ENCODE measurements at places on chromosomes 16 and 17.

DNA sequence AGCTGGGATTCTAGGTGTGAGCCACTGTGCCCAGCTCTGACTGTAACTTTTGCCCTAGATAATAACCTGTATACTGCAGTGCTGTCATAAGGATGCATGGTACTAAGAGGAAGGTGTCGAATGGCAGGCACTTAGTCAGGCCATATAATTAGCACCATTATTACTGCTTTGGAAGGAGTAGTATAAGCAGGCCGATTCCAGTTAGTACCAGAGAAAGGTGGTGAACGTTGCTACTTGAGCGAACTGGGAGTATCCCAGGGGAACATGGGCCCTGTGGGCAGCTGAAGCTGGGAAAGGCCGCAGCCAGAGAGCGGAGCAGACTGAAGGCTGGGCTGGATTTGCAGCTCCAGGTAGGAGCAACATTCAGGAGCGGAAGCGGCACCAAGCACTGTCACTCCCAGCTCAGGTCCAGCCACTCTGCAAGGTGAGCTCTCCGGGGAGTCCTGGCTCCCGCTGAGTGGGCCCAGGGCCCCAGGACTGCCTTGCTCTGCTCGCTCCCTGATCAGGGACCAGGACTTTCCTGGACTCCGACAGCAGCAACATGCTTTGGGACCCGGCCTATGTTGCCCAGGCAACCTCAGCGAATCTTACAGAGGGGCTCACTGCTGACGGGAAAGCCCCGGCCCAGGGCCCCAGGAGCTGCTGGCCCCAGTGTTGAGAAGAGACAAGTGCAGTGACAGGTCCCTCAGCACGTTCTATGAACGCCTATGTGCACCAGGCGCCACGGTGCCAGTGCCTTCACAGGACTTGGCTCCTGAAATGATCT, 28.6 kb downstream of the C16orf74 start:
- no peak for DNase-seq

DNA sequence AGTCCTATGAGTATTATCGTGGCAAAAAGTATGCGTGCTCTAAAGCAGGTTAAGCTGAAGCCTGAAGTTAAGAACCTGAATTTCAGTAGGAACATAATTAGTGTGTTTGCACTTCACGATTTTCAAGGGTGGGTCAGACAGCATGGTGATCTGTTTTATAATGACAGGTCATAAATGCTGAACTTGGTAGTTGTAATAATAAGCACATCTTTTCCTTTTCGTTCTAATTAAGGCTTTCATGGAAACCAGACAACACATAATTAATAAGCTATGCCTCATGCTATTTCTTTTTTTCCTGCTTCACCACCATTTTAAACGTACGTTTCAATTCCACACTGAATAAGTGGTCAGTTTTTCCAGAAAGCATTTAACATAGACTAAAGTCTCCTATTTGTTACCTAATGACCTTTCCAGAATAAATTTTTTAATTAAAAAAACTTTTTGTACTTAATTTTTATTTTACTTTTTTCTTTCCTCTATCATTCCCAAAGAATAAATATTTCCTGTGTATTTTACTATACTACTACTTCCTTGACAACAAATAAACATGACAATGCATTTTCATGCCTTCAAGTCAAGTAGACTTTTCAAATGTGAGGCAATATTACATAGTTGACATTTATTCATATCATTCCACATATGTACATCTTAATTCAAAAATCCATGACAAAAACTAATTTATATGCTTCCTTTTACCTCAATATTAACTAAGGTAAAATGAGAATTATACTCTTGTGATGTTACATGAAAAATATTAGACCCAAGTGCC, 22.4 kb downstream of the CMC2 start:
- DNase-seq, result no peak

- no peak for DNase-seq
These were observed 45.9 kb downstream of the SRCIN1 start for GRCh38 chr17:38559880-38560230.

GRCh38 chr17:45022288-45022648, 29.2 kb downstream of the DCAKD start:
- no peak for DNase-seq

DNA sequence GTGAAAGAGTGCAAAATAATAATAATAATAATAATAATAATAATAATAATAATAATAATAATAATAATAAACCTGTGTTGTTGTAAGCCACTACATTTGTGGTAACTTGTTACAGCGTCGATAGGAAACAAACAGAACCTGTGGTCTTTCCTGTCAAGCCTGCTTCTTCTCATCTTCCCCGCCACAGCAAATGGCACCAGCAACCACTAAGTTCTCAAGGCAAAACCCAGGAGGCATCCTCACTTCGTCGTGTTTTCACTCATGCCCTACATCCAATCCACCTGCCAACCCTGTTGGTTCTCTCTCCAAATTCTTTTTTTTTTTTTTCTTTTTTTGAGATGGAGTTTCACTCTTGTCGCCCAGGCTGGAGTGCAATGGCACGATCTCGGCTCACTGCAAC, 34.2 kb downstream of the ITGAE start:
- DNase-seq, result no peak

- DNase-seq, result no peak
These were observed 195.0 kb upstream of the CPHXL start for GRCh38 chr16:75921281-75921680.

- no peak for DNase-seq
These were observed 129.2 kb upstream of the MYOCD start for GRCh38 chr17:12536472-12536871.

GRCh38 chr16:79325226-79325945, 275.2 kb downstream of the MAF start:
- DNase-seq, result no peak

GRCh38 chr16:84955427-84955826, 55.9 kb downstream of the ZDHHC7 start:
- no peak for DNase-seq

GRCh38 chr16:6557353-6558023, 775.2 kb upstream of the RBFOX1 start:
- no peak for DNase-seq

GRCh38 chr17:77489893-77490255, 349.1 kb downstream of the SEC14L1 start:
- no peak for DNase-seq

DNA sequence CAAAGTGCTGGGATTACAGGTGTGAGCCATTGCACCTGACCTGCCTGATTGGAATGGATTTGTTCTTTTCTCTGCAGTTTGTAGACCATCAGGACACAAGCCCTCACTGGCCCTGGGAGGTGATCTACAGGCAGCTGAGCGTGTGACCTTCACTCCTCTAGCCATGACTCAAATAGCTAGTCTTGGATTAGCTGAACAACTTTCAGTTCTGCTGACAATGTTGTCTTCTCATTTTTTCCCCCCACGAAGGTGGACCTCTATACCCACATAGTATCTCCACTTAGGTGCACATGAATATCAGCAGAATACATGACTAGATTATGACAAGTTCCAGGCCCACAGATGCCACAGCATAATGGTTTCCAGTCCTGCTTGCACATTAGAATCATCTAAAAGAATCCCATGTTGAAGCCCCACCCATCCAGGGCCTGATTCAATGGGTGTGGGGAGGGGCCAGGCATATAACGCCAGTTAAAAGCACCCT, 36.8 kb downstream of the HS3ST3B1 start:
- DNase-seq, result no peak

GRCh38 chr16:85631802-85632393, 18.8 kb downstream of the GSE1 start:
- DNase-seq, result no peak

- no peak for DNase-seq
These were observed 4.3 kb upstream of the ZDHHC7 start for GRCh38 chr16:85015481-85016187.

- DNase-seq, result no peak
These were observed 251.6 kb downstream of the KCNJ2 start for GRCh38 chr17:70420861-70421445.

GRCh38 chr16:47063011-47063724, 80.6 kb downstream of the NETO2 start:
- no peak for DNase-seq

DNA sequence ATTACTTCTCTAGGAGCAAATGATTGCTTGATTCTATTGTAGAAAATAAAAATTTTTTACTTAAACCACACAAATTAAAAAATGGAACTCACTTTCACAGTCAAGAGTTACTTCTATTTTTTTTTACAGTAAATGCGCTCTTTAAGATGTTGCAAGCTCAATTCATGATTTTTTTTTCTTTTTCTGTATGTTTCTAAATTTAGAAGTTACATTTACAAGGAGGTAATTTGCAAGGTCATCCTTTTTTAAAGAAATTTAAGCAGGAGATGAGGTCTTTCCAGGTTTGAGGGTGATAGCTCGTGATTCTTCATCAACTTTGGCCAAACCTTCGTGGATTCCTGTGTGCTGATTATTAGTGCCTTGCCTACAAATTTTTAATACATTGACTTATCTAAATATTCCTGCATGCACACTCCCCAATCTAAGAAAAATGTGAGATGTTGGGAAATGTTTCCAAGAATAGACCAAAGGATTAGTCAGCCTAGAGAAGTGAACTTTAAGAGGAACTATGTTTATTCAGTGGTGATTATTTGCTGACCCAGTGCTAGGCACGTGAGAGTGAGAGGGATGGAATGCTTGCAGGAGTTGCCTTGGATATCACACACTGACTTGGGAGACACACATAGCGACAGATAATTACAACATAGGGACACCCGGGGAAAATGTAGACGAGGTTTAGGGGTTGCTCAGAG, 429.8 kb downstream of the MAF start:
- DNase-seq, result no peak

GRCh38 chr17:55635253-55635914, 87.3 kb downstream of the TMEM100 start:
- no peak for DNase-seq

GRCh38 chr16:72480911-72481310, 309.0 kb upstream of the PMFBP1 start:
- DNase-seq, result no peak

DNA sequence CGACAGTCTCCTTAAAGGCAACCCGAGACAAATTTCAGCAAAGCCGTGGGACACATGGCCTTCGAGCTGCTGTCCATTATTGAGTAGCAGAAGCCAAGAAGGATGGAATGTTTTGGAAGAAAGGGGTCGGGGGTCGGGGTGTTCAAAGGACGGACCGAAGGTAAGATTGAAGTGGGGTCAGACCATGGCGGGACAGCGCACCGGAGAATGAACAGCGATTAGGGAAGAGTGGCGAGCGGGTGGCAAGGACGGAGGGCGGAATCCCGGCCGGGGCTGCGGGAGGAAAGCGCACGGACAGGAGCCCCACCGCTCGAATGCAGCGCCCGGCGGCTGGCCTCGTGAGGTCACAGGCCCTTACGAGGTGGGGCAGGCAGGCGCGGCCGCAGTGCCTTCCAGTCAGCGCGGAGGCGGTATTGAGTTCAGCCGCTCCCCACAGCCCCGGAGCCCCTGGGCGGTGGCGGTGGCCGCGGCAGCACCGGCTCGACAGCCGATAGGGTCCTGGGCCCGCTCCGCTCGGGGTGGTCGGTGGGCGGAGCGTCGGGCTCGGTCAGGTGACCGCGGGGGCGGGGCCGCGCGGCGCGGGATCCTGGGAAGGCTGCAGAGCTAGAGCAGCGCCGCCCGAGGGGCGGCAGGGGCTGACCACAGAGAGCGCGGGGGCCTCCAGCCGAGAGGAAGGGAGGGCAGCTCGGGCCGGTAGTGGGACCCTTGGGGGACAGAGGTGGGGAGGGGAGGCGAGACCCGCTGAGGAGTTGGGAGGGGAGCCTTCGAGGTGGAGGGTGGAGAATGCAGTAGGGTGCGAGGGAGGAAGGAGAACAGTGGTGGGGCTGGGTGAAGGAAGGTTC, at the start of gene EFCAB13:
Gene EFCAB13, plus strand, starts transcription at position 574 of the 842 bp plus-strand sequence. CDS start 4,399 bp downstream, outside the sequence.
- peak; percentile 89 for DNase-seq

DNA sequence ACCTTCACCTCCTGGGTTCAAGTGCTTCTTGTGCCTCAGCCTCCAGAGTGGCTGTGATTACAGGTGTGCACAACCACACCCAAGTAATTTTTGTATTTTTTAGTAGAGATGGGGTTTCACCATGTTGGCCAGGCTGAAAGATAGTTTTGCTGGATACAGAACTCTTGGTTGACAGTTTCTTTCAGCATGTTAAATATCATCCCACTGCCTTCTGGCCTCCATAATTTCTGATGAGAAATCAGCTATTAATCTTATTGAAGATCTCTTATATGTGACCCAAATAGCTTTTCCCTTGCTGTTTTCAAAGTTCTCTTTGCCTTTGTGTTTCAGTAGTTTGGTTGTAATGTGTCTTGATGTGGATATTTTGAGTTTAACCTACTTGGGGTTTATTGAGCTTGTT, 50.3 kb upstream of the BRD7 start:
- no peak for DNase-seq

- DNase-seq, result no peak
These were observed 25.3 kb downstream of the CDH13 start for GRCh38 chr16:82651921-82652601.

DNA sequence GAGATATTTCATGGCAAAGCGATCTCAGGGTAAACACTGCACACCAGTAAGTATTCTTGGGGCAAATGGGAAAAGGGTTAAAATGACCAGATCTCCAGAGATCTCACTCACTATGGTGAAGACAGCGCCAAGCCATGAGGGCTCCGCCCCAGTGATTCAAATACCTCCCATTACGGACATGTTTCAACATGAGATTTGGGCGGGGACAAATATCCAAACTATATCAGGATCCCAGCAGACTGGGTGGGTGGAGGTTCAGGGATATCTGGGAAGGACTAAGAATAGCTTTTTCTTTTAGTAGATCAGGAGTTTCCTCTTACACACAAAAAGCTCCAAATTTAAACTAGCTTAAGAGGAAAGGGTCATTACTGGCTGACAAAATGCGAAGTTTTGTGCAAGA, 181.7 kb downstream of the WWOX start:
- no peak for DNase-seq

- no peak for DNase-seq
These were observed 7.0 kb upstream of the NACA2 start for GRCh38 chr17:61598014-61598413.

DNA sequence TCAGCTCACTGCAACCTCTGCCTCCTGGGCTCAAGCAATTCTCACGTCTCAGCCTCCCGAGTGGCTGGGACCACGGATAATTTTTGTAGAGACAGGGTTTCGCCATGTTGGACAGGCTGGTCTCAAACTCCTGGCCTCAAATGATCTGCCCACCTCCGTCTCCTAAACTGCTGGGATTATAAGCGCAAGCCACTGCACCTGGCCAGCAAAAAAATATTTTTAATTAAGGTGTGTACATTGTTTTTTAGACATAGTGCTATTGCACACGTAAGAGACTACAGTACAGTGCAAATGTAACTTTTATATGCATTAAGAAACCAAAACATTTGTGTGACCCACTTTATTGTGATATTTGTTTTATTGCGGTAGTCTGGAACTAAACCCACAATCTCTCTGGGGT, 49.0 kb downstream of the NACA2 start:
- no peak for DNase-seq

DNA sequence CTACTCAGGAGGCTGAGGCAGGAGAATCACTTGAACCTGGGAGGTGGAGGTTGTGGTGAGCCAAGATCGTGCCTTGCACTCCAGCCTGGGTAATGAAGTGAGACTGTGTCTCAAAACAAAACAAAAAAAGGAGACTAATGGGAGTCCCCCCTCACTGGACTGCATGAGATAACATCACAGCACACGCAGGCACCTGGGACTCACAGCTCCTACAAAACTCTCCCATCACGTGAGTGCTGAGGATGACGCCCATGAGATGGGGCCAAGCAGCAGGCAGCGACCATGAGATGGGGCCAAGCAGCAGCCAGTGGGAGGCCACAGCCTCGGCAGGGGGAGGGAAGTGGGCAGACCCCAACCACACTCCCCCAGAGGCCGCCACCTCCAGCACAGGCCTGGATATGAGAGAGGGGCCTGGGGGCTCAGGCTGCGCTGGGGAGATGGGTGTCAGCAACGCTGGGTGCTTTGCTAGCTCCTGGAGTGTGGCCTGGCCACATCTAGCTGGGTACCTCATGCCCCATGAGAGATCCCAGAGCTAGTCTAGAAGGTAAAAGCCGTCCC, 15.4 kb downstream of the DNAAF8 start:
- DNase-seq, result no peak

Data from endothelial cell (in vitro differentiated cells).